ENCODE measurements at places on chromosomes 6 and 20.

- no peak for DNase-seq
These were observed 11.5 kb downstream of the DHX35 start for GRCh38 chr20:38973645-38974044.

DNA sequence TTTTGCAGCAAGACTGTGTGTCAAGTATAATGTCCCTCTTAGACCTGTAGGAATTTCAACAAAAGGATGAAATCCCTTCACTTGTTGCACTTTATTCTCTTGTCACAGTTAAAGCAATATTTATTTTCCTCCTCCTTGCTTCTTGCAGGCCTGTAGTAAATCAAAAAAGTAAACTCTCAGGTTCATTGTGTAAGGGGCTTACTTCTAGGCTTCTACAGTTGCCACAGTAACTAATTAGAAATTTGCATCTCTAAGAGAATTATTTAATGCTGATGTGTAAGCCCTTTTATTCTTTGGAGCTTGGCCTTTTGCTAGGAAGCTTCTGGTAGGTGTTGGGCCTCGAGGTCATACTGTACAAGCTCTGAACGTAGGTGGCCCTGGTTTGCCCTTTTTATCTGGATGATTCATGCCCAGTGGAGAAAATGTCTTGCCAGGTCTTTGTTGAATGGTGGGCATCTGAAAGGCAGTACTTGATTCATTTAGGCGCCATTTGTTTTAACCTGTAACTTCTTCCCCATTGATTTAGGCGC, 47.4 kb upstream of the OLIG3 start:
- no peak for DNase-seq

- DNase-seq: no peak
These were observed 10.9 kb upstream of the FANCE start for GRCh38 chr6:35441205-35441604.

GRCh38 chr6:6723921-6724538, 135.5 kb downstream of the LY86 start:
- DNase-seq: no peak

- no peak for DNase-seq
These were observed 219.0 kb upstream of the JARID2 start for GRCh38 chr6:15026832-15027231.

DNA sequence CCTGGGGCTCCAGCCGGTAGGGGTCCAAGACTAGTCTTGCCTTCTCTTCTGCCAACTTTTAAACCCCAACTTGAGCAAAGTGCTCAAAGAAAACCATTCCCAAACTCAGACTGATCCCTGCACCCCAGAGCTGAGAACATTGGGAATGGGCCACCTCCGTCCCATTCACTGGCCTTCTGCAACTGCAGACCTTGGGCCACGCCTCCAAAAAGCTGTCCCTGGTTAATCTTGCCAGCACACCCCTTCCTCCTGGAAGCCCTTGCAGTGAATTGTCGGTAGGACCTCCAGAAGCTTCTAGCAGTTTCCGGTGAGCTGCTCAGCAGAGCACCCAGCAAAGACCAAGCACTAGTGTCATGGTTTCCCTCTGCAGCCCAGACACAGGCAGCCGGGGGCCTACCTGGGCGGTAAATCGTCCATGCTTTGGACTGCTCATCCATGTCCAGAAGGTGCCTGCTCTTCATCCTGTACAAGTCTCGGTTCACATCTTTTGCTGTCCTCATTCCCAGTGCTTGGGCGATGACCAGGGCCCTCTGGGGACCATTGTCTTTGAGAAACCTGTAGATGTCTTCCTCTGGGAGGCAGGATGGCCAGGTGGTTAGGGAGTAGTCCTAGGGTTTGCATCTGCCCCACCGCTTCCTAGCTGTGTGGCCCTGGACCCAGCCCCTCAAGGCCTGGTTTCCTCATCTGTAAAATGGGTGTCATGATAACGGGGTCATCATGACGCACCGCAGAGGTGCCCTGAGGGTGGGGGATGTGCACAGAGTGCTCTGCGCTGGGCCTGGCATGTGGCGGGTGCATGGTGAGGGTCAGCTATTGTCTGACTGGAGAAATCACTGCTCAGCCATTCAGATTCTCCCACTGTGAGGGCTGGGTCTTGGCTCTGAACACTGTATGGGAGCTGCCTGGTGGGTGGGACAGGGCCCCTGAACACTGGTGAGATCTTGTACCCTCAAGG, 5.5 kb downstream of the ZBP1 start:
- DNase-seq: no peak

- DNase-seq: no peak
These were observed 101.3 kb downstream of the SNX5 start for GRCh38 chr20:17867131-17867925.

GRCh38 chr20:25544311-25544710, 41.0 kb downstream of the NINL start:
- DNase-seq: no peak

DNA sequence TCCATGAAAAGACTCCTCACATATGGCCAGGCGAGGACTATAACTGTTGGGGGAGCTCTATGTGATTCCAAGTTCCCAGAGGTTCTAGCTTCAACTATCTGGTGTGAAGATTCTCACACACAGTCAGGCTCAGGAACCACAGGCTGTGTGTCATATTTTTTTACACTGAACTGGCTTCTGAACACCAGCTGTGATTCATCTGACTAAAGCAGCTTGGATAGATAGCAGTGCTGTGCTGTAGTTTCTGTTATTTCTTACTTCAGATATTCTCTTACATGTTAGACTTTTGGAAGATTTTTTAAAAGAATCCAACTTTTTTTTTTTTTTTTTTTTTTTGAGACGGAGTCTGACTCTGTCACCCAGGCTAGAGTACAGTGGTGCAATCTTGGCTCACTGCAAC, 140.7 kb upstream of the MCHR2 start:
- DNase-seq: no peak

DNA sequence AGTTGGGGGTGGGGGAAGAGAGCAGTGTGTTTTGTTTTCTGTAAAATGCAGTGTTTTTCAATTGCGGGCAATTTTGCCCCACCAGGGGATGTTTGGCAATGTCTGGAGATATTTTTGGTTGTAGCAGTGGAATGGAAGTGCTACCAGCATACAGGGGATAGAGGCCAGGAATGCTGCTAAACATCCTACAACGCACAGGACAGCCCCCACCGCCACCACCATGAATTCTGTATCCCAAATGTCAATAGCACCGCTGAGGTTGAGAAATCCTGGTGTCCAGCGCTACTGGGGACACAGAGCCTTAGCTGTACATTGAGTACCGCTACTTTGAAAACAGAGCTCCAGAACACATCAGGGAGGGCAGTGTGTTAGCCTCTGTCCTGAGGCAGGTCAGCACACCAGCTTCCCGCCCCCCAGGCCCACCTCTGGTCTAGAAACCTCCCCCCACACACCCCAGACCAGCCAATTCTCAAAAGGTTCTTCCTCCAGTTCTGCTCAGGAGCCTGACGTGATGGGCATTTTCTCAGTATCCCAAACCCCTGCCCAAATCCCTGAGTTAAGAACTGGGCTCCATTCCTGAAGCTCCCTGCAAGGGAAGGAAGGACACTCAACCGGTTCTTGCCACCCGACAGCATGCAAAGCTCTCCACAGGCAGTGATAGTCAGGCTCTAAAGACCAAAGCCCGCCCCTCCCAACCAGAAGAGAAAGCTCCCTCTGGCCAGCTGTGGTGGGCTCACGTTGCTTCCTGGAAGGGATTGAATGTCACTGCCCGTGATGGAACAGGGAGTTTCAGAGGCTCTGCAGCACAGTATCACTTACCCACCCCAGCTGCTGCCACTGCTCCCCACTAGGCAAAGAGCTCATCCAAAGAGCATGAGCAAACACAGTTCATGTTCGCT, 321.5 kb upstream of the JARID2 start:
- no peak for DNase-seq

GRCh38 chr6:108492131-108492766, 68.5 kb upstream of the FOXO3 start:
- DNase-seq: no peak

All from stimulated activated CD4-positive, alpha-beta T cell treated with anti-CD3 and anti-CD28 coated beads, Interleukin-2, amount 100 ng/mL, for 24 hours (primary cell).